ENCODE measurements at places on chromosomes 7 and 10.

- DNase-seq, result no peak
These were observed 34.7 kb downstream of the KCNH2 start for GRCh38 chr7:150943453-150943814.

GRCh38 chr10:127963136-127963535 lies 56.2 kb downstream of the PTPRE start:
- DNase-seq, result no peak

DNA sequence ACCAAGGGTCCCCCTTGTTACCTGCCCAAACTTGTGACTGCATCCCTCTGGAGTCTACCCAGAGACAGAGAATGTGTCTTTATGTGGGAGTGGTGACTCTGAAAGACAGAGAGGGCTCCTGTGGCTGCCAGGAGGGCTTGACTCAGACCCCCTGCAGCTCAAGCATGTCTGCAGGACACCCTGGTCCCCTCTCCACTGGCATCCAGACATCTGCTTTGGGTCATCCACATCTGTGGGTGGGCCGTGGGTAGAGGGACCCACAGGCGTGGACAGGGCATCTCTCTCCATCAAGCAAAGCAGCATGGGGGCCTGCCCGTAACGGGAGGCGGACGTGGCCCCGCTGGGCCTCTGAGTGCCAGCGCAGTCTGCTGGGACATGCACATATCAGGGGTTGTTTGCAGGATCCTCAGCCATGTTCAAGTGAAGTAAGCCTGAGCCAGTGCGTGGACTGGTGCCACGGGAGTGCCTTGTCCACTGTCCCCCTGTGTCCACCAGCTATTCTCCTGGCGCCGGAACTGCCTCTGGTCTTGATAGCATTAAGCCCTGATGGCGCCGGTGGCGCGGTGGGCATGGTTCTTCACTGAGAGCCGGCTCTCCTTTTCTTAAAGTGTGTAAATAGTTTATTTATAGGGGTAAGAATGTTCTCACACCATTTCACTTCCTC lies 19.4 kb upstream of the SH2D4B start:
- DNase-seq, result no peak

DNA sequence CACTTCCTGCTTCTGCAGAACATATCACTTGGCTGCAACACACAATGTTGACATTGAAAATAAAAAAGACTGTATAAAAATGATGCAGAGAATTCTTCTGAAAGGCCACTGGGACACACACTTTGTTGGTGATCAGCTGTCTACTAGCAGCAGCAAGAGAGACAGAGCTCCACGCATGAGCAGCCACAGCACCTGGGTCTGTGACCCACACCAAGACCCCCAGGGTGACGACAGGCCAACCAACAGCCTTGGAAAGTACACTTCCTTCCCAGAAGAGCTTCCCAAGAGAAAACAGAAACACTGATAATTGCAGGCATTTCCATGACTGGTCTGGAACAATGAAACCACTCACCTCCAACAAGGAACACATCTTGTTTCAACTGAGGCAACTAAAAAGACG lies 239.0 kb downstream of the DIP2C start:
- DNase-seq, result no peak

DNA sequence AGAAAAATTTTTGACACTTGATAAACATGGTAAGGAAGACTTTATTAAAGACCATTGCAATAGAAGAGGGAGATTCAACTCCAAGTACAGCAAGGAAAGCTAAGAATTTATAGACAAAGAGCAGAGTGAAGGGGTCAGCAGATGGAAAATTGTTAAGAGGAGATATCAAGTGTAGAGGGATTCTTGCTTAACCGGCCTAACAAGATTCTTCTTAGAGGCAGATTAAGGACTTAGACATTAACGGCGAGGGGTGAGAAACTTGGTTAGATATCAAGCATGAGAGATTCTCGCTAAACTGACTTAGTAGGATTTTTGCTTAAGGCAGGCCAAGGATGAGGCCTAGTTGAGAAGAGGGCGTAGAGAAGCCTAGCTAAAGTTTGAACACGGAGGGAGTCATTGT lies 76.0 kb downstream of the ITGB1 start:
- DNase-seq, result no peak

- no peak for DNase-seq
These were observed 400.5 kb downstream of the PTPRN2 start for GRCh38 chr7:158186864-158187693.

- no peak for DNase-seq
These were observed 191.2 kb upstream of the SHH start for GRCh38 chr7:156003220-156004162.

- DNase-seq, result no peak
These were observed 397.9 kb downstream of the INHBA start for GRCh38 chr7:41305001-41305400.

- DNase-seq, result no peak
These were observed 93.8 kb downstream of the PTPRE start for GRCh38 chr10:128000471-128001362.

- peak; percentile 53 for DNase-seq
These were observed 81.2 kb upstream of the UCN3 start for GRCh38 chr10:5283305-5284158.

DNA sequence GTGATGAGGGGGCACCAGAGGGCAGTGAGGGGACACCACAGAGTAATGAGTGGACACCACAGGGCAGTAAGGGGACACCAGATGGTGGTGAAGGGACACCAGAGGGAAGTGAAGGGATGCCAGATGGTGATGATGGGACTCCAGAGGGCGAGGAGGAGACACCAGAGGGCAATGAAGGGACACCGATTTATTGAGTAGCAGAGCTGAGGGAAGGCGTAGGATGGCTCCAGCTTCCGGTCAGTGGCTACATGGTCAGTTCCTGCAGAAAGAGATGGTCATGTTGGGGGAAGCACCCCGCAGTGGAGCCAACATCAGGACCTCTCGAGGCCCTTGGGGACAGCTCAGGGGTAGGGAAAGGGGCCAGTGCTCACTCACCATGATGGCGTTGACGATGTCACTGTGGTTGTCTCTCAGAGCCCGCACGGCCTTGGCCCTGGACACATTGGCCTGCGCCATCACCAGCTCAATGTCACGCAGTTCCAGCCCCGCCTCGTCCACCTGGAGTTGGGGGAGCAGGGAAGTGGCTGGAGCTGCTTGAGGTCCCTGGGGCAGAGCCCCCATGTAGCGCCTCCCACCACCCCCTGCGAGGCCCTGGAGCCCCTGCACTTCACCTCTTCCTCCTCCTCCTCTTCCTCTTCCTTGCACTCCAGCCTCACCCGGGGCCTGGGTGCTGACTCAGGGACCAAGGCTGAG lies 8.4 kb downstream of the NACAD start:
- no peak for DNase-seq

GRCh38 chr7:139721821-139722220 lies 56.0 kb downstream of the HIPK2 start:
- no peak for DNase-seq

- DNase-seq, result no peak
These were observed 32.2 kb downstream of the CALML5 start for GRCh38 chr10:5467207-5467535.

DNA sequence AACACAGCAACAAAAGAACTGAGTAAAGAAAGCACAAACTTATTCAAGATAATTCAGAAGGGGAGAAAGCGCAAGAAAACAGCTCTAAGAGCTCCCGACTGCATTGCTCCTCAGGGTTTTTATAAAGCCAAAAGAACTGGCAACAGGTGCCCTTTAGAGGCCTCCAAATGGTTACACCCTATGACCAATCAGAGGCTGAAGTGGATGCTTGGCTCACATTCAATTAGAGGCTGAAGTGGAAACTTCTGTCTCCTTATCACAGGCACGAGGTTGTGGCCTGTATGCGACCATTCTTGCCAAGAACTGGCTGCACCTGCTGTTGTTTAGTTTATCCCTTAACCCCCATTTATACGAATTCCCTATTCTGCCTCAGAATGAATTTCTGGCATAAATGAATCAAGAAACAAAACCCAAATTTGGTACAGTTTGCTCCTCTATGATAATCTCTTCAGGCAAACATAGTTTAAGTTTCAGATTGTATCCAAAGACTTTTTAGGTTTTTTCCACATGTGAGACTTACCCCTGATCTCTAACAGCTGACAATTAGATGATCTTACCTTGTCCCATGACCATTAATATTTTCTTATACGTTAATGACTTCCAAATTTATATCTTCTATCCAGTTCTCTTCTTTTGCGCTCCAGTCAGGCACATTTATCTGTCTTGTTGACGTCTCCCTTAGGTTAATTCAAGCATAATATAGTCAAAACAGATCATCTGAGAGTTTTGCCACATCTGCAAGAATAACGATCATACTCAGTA lies 504.8 kb downstream of the NXPH1 start:
- DNase-seq, result no peak
